Activated CD4-positive, alpha-beta T cell treated with anti-CD3 and anti-CD28 coated beads for 1 hour (primary cell): ENCODE measurements at places on chromosomes 5 and 9.

- DNase-seq: no peak
Observed at GRCh38 chr5:56054666-56055065, 59.9 kb upstream of the IL6ST start.

- no peak for DNase-seq
Observed at GRCh38 chr5:122500245-122501088, 188.4 kb downstream of the SNCAIP start.

- DNase-seq: no peak
Observed at GRCh38 chr5:172446336-172447051, 7.8 kb downstream of the SH3PXD2B start.

DNA sequence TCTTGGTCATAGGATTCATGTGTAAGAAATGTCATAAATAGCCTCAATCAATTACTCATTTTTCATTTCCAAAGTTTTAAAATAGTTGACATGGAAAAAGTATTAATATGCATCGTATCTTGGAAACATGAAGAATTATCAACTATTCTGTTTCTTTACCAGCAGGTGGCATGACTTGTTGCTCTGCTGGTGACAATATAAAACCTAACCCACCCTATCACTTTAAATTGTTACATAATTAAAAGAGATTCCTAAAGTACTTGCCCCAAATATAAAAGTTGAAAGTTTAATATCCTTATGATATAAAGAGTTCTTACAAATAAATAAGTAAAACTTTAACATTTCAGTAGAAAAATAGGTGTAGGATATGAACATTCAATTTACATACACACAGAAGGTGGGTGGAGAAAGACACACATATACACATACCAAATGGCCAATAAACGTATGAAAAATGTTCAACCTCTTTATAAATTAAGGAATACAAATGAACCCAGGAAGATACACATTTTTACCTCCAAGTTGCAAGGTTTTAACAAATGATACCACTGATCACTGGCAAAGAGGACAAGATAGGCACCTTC lies 30.6 kb downstream of the MAP1B start:
- no peak for DNase-seq

- no peak for DNase-seq
Observed at GRCh38 chr9:34452568-34452967, 5.8 kb downstream of the FAM219A start.

DNA sequence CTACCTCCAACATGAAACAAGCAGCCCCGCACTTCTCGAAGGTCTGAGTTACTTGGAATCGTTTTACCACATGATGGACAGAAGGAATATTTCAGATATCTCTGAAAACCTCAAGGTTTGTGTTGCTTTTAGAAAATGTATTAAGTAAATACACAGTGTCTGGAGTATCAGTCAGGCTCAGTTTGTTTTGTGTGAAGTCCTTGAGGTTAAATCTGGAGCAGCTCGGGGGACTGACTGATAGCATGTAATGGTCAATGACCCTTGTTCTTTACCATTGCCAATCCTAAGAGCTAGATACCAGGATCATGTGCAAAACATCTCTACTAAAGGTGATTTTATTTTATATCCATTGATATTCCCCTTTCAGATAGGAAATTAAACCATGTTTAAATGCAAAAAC lies 26.9 kb upstream of the LNPEP start:
- no peak for DNase-seq

DNA sequence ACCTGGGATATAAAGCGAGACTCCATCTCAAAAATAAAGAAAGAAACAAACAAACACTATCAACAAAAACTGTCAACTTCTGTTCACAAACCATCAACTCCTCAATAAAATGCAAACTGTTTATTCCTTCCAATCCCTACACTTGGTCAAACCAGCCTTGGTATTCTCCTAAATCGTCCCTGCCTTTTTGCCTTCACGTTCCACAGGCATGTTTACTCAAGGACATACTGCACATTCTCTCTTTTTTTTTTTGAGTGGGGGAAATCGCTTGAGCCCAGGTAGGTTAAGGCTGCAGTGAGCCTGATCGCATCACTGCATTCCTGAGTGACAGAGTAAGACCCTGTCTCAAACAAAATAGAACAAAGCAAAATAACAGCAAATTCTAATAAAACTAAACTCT lies 13.0 kb downstream of the UBAP2 start:
- DNase-seq: no peak

DNA sequence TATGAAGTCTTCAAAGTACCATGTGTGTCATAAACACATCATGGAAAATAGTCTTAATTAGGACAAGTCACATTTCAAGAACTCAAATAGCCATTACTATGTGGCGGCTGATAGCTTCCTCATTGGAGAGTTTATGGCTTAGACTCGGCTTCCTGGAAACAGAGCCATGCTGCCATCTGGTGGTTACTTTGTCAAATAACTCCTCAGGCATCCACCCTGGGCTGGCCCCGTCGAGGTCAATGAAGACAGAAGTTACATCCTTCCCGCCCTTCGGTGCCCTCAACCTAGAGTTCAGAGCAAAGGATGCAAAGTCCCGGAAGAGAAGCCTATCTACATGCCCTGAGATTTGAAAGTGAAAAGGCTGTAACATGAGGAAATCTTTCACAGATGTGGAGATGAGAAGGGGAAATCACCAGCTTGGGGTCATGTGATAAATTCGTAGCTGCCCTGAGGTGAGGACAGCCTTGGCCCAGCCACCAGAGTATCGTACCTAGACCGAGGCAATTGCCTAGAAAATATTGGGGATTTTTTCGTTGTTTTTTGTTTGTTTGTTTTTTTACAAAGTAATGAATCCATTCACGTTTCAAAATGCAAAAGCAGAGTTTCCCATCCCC lies 45.5 kb upstream of the ZNF169 start:
- DNase-seq: peak; percentile 55

DNA sequence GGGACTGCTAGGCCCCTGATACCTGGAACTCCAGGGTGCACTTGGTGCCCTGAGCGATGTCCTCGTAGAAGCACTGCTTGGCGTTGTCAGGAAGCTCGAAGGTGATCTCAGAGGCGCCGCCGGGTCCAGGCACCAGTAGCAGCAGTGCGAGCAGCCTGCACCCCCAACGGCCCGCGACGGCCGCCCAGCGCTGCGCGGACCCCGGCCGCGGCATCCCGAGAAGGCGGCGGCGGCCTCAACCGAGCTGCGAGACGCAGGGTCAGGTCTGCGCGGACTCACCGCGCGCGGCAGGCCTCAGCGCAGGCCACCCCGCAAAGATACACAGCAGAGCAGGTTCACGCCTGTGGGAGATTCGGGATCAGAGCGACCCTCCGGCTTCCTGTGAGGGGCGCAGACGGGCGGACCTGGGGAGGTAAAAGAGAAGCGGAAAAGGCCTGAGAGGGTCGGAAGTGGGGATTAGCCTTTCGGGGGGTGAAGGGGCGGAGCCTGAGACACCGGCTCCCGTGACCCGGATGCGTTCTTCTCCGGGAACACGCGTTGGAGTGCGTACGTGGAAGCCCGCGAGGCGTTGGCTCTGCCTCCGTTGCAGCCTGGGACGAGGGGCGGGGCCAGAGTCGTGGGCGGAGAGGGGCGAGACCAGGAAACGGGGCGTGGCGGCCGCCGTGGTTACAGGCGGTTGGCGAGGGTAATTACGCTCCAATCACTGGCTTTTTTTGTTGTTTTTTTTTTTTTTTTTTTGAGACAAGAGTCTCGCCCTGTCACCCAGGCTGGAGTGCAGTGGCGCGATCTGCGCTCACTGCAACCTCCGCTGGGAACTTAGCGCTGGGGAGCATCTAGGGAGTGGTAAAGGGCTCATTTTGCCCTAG lies at the start of gene TMED7:
TSS of gene TMED7 (minus strand) at position 458 of the 866 bp plus-strand sequence. CDS start at position 214, 244 bp downstream.
- DNase-seq: peak; percentile 99

DNA sequence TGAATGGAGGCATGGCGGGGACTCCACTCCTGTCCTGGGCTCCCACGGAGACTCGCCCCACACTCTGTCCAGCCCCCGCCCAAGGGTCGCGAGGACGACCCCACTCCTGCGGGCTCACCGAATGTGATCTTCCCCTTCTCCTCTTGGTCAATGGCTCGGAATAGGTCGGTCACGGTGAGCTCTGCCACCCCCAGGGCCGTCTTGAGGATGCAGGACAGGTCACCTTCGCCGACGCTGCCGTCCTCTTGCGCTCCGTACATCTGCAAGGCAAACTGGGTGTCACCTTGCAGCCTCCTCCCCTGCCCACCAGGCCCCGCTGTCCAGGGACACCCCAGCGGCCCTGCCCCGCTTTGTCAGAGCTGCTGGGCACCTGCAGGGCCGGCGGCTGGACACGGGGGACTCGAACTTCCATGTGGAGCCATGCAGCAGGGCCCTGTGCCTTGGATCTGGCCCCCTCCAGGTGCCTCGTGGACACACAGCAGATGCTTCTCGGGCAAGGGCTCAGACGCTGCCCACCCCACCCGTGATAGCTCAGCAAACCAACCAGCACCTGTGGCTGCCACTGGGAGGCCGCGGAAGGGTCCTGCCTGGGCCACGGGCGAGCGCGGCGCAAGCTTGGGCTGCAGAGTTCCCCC lies 21.5 kb upstream of the SLC6A3 start:
- DNase-seq: no peak

- DNase-seq: no peak
Observed at GRCh38 chr5:113204525-113205161, 228.0 kb downstream of the DCP2 start.

- DNase-seq: no peak
Observed at GRCh38 chr9:20606652-20607051, 15.6 kb downstream of the MLLT3 start.

- DNase-seq: no peak
Observed at GRCh38 chr9:8762479-8763085, 963.0 kb upstream of the DMAC1 start.

- DNase-seq: no peak
Observed at GRCh38 chr9:28050941-28051340, 477.7 kb upstream of the C9orf72 start.

DNA sequence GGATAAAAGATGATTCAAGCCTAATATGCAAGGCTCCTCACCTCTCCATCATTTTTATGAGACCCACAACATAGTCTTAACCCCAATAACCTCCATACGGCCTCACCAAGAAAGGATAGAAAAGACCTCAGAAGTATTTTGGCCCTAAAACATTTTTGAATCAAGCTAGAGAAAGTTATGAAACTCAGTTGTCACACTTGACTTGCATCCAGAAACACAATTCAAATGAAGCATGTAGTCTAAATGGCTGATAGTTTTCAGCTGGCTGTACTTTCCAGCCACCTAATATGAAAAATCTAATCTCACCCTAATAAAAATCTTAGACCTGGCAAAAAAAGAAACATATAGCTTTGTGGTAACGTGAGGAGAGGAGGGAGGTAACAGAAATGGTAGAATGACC lies 116.1 kb downstream of the ARL15 start:
- DNase-seq: no peak

- DNase-seq: no peak
Observed at GRCh38 chr9:87732756-87733155, 6.8 kb downstream of the CTSL start.

DNA sequence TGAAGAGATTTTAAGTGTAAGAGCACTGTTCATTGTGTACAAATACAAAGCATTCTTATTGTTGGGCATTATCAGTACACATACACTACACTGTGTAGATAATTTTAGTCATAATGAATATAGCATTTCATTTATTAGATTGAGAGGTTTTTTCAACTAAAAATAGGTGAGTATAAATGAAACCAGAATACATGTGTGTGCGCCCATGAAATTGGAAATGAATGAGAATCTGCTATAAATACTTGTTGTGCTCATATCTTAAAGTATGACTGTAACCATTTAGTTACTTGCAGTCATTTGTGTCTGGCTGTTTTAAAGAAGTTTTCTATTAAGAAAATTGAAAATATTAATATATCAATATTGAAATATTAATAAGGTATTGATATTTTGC lies 189.0 kb upstream of the MEF2C start:
- no peak for DNase-seq

GRCh38 chr5:180078348-180078747 lies 6.8 kb upstream of the RNF130 start:
- DNase-seq: no peak

DNA sequence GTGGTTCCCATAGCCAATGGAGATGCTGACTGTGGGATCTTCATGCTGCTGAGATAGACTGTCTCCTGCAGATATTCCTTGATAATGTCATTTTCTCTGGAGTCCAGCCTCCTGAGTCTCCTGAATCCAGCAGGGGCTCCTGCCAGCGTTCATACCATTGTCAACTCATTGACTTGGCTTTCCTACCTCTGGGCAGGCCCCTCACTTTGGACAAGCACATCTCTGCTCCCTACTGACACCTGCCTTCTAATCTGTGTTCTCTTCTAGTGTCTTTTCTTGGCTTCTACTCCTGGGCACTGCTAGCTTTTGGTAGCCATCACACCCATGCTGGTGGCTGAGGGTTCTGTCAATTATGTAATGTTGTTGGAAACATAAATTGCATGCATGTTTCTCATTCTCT lies 138.0 kb downstream of the ADCY2 start:
- no peak for DNase-seq

DNA sequence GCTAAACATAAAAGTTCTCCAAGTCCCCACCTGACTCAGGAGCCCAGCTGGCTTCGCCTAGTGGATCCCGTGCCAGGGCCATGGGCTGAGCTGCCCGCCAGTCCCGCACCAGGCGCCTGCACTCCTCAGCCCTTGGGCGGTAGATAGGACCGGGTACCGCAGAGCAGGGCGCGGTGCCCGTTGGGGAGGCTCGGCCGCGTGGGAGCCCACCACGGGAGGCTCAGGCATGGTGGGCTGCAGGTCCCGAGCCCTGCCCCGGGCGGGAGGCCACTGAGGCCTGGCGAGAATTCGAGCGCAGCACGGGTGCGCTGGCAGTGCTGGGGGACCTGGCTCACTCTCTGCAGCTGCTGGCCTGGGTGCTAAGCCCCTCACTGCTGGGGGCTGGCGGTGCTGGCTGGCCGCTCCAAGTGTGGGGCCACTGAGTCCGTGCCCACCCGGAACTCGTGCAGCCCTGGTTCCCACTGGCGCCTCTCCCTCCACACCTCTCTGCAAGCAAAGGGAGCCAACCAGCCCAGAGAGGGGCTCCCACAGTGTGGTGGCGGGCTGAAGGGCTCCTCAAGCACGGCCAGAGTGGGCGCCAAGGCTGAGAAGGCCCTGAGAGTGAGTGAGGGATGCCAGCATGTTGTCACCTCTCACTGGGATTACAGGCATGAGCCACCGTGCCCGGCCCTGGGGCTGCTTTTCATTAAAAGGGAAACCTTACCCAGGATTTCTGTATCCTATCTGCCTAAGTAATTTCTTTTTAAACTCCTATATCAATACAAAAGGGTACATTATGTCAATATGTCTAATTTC lies 9.7 kb upstream of the SPZ1 start:
- DNase-seq: no peak

- DNase-seq: no peak
Observed at GRCh38 chr9:18710065-18710464, 236.1 kb downstream of the ADAMTSL1 start.

- no peak for DNase-seq
Observed at GRCh38 chr9:127887792-127888191, 10.3 kb upstream of the AK1 start.

GRCh38 chr5:79851391-79851863 lies 139.6 kb downstream of the MTX3 start:
- DNase-seq: no peak

DNA sequence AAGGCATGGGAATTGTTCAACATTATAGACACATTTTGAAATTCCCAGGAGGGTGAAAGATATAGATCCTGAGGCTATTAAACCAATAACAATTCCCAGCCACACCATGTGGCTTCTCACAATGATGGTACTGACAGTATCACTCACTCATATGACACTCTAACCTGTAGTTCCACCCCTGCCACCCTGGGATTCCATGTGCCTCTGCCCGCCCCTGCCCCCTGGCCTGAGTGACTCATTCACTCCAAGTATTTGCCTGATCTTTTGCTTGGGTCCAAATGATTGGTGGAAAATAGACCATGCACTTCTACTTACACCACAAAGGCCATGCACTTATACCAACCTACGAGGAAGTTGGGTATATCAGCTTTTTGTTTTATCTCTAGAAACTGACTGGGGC lies 305.2 kb upstream of the DAB2 start:
- DNase-seq: no peak

- DNase-seq: no peak
Observed at GRCh38 chr5:144092508-144092907, 78.0 kb downstream of the YIPF5 start.
